Ovary (tissue), 10 donors: ENCODE measurements at places on chromosomes 6 and 20. TPM values are rescaled to one million over a fixed set of nuclear protein-coding genes. Genes with fewer than 3 reads are reported as not detected.

DNA sequence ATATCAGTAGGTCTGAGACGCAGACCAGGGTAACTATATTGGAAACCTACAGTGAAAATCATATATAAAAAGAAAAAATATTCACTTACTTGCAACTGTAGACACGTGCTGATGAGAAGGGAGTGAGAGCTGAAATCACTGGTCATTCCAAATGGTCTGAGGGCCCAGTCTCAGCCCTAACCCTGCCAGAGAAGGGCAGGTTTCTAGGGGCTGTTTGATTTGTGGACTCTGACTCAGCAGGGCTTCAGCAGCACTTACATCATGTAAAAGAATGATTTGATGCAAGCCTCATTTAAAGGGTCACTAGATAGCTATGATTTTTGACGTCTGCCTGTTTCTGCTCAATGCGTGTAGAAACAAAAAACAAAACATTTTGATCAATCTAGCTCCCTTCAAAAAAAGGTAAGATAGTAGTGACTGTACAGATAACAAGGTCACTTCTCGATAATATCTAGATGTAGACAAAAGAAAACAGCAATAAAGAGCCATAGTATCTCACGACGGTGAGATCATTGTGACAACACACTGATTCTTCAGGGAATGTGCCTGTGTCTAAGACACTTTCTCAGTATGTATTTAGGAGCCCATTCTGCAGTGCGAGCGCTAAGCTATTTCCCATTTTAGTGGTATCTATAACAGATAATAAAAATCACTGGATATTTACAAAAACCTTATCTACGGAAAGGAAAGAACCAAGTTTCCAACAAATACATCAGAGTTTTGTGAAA, 307.2 kb downstream of the HIVEP2 start:
- no peaks in the 10 kb centered on the region for H3K27me3 ChIP-seq
- H3K4me3 ChIP-seq: no peak overlapping the region
- H3K36me3 ChIP-seq: no peaks in the 10 kb centered on the region
- no peaks in the 10 kb centered on the region for H3K4me1 ChIP-seq

Gene DNMT3B
- 0.80 TPM for total RNA-seq

DNA sequence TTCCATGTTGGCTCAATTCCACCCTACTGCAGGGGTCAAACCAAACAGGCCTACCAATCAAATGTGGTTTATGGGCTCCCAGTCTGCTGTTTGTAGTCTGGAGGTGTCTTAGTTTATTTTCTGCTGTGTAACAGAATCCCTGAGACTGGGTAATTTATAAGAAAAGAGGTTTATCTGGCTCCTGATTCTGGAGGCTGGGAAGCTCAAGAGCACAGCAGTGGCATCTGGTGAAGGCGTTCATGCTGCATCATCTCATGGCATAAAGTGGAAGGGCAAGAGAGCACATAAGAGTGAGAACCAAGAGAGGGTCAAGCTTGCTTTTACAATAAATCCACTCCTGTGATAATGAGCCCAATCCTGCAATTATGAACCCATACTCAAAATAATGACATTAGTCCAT, 85.4 kb downstream of the C6orf52 start:
- no peaks in the 10 kb centered on the region for H3K36me3 ChIP-seq
- DNase-seq: no peak
- H3K4me1 ChIP-seq: no peaks in the 10 kb centered on the region
- no peak overlapping the region for H3K4me3 ChIP-seq
- H3K27ac ChIP-seq: no peak overlapping the region
- H3K27me3 ChIP-seq: no peaks in the 10 kb centered on the region

GRCh38 chr6:71199736-71200135, 88.9 kb upstream of the OGFRL1 start:
- H3K27ac ChIP-seq: no peak overlapping the region
- H3K36me3 ChIP-seq: no peaks in the 10 kb centered on the region
- no peak overlapping the region for H3K4me3 ChIP-seq

DNA sequence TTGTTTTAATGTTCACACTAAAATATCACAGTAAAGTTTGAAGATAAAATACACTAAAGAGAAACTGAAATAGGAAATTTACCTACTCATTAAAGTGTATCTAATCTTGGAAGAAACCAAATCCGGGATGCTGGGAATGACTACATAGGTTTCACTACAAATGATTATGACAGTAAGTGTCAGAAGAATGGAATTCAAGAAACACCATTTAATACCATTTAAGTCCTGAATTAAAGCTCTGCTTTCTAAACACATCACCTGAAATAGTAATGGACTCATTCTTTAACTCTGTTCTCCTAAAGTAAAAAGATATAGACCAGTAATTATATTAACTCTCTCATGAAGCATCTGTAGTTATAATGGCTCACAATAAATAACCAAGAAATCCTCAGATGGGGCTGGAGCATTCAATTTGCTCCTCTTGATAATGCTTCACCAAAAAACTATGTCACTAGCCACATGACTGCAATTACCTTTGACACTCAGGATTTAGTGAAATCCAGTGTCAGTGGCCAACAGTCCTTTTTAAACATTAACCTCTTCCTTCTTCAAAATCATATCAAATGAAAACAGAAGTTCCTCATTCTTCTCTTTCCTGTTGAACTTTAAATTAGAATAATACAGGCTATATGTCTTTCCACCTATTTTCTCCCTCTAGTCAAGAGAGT, 41.4 kb downstream of the MAP7 start:
- H3K36me3 ChIP-seq: no peaks in the 10 kb centered on the region
- no peaks in the 10 kb centered on the region for H3K4me1 ChIP-seq
- no peaks in the 10 kb centered on the region for H3K27me3 ChIP-seq
- DNase-seq: no peak

DNA sequence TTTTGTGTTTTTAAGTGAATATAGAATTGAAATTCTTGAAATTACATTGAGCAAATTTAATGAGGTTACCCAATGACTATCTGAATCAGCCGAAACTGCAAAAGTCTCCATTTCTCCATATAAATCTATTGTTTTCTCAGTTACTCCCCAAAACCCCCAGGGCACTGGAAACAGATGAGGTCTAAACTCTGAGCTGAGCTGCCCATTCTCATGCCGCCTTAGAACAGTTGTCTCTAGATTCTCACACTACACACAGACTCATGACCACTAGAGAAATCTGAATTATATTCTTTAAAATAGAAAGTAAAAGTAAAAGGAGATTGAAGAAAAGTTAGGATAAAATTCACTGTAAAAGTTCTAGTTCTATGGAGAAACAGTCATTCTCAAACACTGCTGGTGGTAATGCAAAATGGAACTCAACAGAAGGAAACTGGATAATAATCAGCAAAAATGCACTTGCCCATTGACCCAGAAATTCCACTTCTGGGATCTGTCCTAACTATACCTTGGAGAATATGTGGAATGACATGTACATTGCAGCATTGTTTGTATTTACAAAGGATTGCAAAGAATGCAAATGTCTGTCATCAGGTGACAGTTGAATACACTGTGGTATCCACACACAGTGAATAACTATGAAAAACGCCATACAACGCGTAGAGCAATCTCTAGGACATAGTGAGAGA, 125.5 kb downstream of the IPCEF1 start:
- no peak overlapping the region for H3K4me3 ChIP-seq
- H3K36me3 ChIP-seq: no peaks in the 10 kb centered on the region
- no peak overlapping the region for H3K27ac ChIP-seq
- H3K27me3 ChIP-seq: no peaks in the 10 kb centered on the region
- no peak for DNase-seq

GRCh38 chr20:17161673-17162481, 65.0 kb upstream of the PCSK2 start:
- H3K4me1 ChIP-seq: peaks cover 6% of the 10 kb centered on the region
- no peak for DNase-seq
- H3K27ac ChIP-seq: no peak overlapping the region
- H3K4me3 ChIP-seq: no peak overlapping the region

DNA sequence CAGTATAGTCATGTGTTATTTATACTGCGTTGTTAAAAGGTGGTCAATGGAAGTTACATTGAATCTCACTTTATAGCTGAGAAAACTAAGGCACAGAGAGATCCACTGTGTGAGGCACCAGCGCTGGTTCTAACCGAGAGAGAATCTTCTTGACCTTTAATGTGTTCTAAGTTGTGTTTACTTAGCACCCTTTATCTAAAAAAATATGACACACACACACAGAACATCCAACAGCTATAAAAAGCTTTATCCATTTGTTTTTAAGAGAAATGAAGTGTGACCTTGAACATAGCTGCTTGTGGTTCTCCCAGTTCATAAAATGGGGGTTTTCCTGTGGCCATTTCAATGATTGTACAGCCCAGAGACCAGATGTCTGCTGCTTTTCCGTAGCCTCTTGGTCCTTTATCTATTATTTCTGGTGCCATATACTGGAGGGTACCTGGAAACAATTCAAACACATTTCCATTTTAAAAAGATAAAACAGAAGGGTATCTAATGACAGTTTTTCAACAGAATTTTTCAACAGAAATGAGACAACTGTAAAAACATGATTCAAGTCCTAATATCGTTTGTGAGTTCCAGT, 54.8 kb upstream of the MAP7 start:
- H3K4me3 ChIP-seq: no peak overlapping the region
- no peaks in the 10 kb centered on the region for H3K27me3 ChIP-seq
- peak overlapping the region; percentile 24 for H3K27ac ChIP-seq

DNA sequence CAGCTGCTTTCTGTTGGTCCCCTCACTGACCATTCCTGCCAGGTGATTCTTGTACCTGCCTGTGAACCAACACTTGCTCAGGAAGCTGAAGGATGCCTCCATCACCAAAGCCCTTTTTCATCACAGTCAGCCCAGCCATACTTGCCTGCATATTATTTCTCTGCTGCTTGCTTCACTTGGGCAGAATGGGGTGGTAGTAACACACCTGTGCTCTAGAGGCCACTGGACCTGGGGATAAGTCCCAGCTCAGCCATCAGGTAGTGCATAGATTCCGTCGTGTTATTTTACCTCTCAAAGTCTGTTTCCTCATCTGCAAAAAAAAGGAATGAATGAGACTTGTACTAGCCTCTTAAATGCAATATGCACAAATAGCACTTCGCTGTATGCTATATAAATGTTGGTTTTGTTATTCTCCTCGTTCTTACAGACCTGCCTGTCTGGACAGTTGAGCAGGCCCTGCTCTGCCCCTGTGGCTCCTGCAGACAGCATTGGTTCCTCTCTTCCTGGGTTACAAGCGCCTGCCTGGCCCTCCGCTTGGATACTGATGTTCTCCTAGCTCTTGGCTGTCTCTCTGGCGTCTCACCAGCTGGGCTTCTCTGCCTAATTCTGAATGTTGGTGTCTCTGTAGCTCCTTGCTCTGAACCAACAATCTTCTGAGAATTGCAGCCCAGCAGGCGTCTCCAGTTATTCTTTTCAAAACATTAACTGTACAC, 151.8 kb downstream of the UNC5CL start:
- DNase-seq: no peak
- H3K27ac ChIP-seq: no peak overlapping the region
- no peaks in the 10 kb centered on the region for H3K36me3 ChIP-seq

Gene POU3F2
- not detected for total RNA-seq

Gene KIF6
- 1.6 TPM for total RNA-seq

GRCh38 chr6:119333707-119334295, 15.8 kb downstream of the MAN1A1 start:
- peaks cover 7% of the 10 kb centered on the region for H3K4me1 ChIP-seq
- DNase-seq: no peak
- no peaks in the 10 kb centered on the region for H3K27me3 ChIP-seq
- H3K4me3 ChIP-seq: no peak overlapping the region
- H3K27ac ChIP-seq: no peak overlapping the region

GRCh38 chr20:63518351-63518861, 2.2 kb upstream of the PPDPF start:
- H3K4me1 ChIP-seq: peaks cover 10% of the 10 kb centered on the region
- no peak overlapping the region for H3K4me3 ChIP-seq
- no peak for DNase-seq

Gene PBX2
- total RNA-seq: 54.8 TPM

- no peak for DNase-seq
- H3K27ac ChIP-seq: no peak overlapping the region
- H3K27me3 ChIP-seq: no peaks in the 10 kb centered on the region
- H3K4me1 ChIP-seq: peaks cover 5% of the 10 kb centered on the region
- H3K4me3 ChIP-seq: no peak overlapping the region
Measured at GRCh38 chr20:20363434-20363798, 4.5 kb upstream of the INSM1 start.

Gene DYNLT2
- total RNA-seq: 3.1 TPM

DNA sequence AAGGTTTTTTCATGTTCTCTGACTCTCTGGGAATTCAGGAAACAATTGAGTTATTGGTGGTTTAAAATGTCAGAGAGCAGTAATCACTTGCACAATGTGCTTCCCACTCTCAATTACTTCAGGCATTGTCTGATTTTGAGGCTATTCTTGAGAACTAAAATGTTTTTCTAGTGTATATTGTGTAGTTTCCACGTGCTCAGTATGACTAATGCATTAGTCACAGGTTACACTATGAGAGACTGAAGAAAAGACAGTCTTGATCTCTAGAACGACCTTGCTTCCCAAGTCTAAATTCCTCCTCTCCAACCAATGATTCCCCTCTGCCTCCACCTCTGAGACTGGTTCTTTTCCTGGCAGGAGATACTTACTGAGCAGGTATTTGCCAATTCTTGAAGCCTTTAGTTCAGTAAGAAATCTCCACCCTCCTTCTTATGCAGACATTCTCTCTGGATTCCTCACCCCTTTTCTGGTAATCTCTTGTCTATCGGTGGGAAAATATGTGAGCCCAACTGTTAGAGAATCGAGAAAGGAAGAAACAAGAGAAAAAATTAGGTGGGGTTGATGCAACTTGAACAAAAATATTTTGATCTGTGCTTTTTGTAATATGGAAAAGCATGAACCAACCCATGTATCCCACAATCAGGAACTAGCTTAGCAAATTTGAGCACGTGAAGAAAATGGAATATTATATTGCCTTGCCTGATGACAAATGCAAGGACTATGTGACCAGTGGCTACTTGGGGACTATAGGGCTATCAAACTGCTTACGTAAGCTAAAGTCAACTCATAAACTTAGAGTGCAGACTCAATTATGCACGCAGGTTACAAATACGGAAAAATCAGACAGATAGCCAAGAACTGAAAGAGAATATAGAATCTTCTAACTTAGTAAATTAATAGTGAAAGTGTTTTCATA, 61.1 kb upstream of the SLC22A16 start:
- no peaks in the 10 kb centered on the region for H3K36me3 ChIP-seq
- H3K27ac ChIP-seq: peak overlapping the region; percentile 16
- H3K4me1 ChIP-seq: no peaks in the 10 kb centered on the region
- no peaks in the 10 kb centered on the region for H3K27me3 ChIP-seq
- no peak for DNase-seq
- no peak overlapping the region for H3K4me3 ChIP-seq

DNA sequence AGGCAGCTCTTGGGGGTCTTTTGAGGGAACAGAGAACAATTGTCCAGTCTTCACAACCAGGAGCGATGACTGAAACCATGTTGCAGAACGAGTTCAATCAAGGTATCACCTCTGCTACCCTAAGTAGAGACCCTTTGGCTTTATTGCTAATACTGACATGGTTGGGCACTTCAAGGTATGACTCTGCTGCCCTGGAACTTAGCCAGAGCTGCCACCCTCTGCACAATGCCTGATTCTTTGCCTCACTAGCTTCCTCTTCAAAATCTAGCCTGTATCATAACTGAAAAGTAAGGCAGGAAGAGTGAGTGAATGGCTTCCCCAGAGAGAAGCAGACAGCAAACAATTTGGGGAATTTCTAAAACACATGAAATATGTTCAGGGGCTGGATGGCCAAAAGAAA, 592.7 kb upstream of the NRSN1 start:
- H3K27me3 ChIP-seq: no peaks in the 10 kb centered on the region
- H3K36me3 ChIP-seq: no peaks in the 10 kb centered on the region
- DNase-seq: no peak
- H3K4me1 ChIP-seq: no peaks in the 10 kb centered on the region

Gene ADGRF1
- total RNA-seq: not detected

GRCh38 chr20:37225146-37225545, 36.5 kb downstream of the GHRH start:
- no peaks in the 10 kb centered on the region for H3K27me3 ChIP-seq
- H3K36me3 ChIP-seq: no peaks in the 10 kb centered on the region
- no peaks in the 10 kb centered on the region for H3K4me1 ChIP-seq

Gene MRPS26
- 42.1 TPM for total RNA-seq
